ENCODE measurements at places on chromosomes 2 and 18.

GRCh38 chr2:145055651-145056050 is 535.7 kb upstream of the ZEB2 start:
- DNase-seq, result no peak

DNA sequence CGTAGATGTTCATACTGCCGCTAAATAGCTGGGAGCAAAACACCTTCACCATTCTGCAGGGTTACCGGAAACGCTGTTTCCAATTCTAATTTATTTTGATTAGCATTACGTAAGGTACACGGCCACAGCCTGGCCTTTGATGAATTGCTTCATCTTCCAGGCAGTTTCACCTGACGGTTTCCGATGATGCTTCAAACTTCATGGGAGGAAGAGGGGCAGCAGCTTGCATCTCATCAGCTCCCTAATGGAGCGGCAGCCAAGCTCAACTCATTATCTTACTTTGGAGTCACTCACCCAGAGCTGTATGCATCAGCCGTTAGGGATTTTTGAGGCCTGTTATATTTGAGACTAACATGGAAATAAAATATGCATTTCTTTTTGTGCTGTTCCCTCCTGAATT is 54.8 kb downstream of the TMEM18 start:
- no peak for DNase-seq

- DNase-seq, result no peak
Measured at GRCh38 chr2:190150413-190150812, 87.9 kb upstream of the MSTN start.

- no peak for DNase-seq
Measured at GRCh38 chr2:226548732-226549131, 250.9 kb downstream of the IRS1 start.

GRCh38 chr2:60565472-60565871 is 12.0 kb upstream of the BCL11A start:
- no peak for DNase-seq

GRCh38 chr2:240344904-240345303 is 90.6 kb upstream of the GPC1 start:
- DNase-seq, result no peak

DNA sequence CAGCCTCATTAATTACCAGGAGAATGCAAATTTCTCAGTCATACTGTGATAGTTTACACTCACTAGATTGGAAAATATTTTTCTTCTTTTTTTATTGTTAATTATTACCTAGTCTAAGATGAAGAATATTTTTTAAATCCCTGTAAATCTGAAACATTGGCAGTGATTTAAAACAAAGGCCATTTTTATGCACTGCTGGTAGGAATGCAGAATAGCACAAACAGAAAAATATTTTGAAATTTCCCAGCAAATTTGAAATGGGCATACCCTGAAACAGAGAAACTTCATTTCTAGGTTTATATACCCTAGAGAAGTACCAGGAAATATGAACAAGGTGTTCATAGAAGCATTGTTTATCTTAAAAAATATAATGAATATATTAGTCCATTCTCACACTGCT is 31.0 kb downstream of the DYNAP start:
- no peak for DNase-seq

GRCh38 chr2:160289126-160289525 is 89.1 kb upstream of the ITGB6 start:
- no peak for DNase-seq

DNA sequence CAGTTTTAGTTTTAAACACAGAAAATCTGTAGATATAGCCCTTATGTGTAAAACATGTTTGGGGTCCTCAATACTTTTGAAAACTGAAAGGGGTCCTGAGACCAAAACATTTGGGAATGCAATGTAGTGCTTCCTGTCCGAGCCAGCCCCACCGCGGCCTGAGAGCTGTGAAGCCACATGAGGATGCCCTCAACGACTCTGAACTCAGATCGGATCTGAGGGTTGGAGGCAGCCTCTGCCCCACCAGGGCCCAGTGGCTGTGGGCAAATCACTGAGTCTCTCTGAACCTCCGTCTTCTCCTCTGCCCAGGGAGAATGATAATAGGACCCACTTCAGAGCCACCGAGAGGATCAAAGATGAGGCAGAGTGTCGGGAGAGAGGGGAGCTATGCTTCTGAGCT is 33.4 kb upstream of the HPCAL1 start:
- DNase-seq, result no peak

DNA sequence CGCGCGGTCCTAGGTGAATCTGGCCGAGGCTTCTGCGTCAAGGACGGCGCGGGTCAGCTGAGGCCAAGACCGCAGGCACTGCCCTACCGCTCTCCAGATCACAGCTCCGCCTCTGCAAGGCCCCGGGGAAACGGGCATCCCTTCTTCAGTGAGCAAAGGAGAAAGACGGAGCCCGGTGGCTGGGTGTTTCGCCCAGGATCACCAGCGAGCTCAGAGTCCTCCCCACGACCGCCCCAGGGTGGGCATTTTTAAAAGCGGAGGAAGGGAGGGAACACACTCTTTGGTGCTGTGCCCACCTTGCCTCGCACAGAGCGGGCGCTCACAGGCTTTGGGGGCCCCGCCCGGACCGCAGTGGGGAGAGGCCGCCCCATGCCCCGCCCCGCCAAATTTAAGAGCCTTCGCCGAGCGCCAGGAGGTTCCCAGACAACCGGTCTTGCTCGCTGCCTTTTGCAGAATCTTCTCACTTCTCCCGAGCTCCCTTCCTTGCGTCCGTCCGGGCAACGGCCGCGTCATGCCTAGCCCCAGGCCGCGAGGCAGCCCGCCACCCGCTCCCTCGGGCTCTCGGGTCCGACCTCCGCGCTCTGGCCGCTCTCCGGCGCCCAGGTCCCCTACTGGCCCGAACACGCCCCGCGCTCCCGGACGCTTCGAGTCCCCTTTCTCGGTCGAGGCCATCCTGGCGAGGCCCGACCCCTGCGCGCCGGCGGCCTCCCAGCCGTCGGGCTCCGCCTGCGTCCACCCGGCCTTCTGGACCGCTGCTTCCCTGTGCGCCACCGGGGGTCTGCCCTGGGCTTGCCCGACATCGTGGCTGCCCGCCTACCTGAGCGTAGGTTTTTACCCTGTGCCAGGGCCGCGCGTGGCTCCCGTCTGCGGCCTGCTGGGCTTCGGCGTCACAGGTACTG is at the start of gene NOTO:
NOTO (plus strand) TSS at position 419 of the 899 bp plus-strand sequence; CDS start at position 512, 93 bp downstream.
- DNase-seq, result no peak

DNA sequence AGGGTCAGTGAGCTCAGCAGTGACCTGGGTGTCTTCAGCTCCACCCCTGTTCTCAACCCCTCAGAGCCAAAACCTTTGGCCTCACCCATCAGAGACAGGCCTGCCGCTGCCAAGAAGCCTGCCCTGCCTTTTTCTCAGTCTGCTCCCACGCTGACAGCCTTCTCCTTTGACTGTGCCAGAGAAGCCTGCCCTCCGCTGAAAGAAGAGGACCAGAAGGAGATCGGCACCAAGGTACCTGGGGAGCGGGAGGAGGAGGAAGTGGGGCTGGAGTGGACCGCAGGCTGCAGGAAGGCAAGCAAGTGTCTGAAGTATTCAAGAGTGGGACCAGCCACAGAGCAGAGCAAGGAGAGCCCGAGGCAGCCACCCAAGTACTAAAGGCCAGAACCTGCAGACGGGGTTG is 33.2 kb downstream of the TOGARAM2 start:
- no peak for DNase-seq

DNA sequence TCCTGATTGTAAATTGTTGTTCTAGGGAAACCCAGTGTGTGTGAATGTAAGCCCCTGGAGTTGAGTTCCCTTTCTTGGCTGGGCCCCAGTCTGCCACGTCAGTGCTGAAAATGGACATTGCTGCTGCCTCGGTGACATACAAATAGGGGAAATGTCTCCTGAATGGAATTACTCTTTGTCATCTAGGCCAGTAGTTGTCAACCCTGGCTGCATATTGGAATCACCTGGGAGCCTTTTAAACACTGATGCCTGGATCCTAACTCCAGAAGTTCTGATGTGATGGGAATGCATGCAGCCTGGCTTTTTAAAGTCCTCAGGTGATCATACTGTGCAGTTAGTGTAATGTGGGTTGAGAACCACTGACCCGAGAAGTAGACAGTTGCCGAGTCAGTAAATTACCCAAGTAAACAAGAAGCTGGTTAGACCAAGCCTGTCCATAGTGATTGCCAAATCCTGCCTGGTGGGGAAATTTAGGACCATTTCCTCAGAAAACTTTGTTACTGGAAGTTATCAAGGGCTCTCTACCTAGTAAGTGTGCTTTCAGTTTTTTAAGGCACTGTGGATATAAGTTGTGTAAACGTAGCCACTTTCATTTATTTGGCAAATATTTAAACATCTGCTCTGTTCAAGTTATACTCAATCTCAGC is 27.6 kb upstream of the IL1R1 start:
- no peak for DNase-seq

- peak; percentile 68 for DNase-seq
Measured at GRCh38 chr2:226673314-226673723, 126.3 kb downstream of the IRS1 start.

DNA sequence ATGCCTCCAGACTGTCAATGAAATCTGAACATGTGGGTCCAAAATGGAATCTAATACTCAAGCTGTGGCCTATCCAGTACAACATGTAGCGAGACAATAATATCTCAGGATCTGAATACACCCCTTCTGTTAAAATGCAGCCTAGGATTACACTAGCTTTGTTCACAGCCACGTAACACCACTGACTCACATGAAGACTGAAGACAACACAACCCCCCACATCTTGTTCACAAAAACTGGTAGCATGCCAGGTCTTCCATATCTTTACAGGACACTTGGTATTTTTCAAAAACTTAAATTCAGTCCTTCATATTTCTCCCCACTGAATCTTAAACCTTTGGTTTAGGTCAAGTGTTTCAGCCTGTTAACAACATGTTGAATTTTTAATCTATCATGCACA is 84.2 kb downstream of the SLC8A1 start:
- DNase-seq, result peak; percentile 45

GRCh38 chr2:98731894-98732349 is 990 bp upstream of the MGAT4A start:
- no peak for DNase-seq

DNA sequence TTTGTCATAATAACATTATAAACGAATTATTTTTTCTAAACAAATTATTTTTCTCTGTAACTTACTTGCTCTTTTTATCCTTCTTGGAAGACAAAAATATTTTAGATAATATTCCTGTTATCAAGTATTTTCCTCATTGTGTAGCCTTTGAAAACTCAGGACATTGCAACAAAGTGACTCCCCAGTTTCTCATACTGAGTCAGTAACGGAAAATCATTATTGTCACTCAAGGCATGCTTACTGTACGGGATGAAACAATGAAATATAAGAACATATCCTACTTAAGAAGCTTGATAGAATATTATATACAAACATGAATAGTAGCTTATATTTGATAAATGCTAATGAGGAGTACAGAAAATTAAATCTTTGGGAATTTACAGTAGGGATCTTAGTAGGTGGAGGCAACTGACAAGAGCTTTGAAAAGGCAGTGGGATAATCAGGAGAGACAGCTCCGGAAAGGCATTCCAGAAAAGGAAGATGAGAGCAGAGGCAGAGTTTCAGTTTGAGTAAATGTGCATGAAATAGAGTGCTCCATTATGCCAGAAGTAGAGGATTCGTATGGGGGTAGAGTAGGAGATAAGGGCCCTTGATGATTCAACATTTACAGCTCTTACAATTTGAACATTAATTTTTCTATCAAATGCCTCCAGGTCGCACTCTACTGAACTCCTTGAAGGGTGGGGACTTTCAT is 14.0 kb upstream of the YES1 start:
- no peak for DNase-seq

DNA sequence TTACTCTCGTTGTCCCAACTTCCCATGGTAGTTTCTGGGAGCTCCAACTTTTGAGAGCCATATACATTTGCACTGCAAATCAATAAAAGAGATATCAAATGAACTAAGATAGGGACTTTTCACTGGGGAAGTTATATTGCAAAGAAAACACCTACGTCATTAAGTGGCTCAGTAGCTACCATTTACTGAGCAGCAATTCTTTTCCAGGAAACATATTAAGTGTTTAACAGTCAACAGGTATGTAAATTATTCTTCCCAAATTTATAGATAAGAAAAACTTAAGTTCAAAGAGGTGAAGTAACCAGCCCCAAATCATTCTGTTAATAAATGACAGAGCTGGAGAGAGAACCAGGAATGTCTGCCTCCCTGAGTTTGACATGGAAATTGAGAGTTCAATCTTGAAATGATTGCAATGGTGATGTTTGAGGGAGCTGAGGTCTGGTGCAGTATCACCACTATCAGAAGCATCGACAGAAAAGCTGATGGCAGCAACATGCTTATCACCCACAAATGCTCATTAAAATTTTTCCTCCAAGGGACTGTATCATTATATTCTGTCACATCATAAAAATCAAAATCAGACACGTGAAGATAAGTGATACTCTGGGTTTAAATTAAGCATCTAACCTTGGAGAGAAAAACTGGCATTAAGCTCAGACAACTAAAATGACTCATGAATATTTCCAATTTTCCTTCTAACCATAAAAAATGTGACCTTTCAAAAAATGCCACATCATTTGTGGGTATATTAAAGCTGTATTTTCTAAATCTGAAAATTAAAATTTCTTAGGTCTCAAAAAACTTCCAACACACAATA is 43.4 kb downstream of the GAREM1 start:
- DNase-seq, result no peak

GRCh38 chr18:26575865-26576217 is 27.5 kb upstream of the KCTD1 start:
- DNase-seq, result no peak

DNA sequence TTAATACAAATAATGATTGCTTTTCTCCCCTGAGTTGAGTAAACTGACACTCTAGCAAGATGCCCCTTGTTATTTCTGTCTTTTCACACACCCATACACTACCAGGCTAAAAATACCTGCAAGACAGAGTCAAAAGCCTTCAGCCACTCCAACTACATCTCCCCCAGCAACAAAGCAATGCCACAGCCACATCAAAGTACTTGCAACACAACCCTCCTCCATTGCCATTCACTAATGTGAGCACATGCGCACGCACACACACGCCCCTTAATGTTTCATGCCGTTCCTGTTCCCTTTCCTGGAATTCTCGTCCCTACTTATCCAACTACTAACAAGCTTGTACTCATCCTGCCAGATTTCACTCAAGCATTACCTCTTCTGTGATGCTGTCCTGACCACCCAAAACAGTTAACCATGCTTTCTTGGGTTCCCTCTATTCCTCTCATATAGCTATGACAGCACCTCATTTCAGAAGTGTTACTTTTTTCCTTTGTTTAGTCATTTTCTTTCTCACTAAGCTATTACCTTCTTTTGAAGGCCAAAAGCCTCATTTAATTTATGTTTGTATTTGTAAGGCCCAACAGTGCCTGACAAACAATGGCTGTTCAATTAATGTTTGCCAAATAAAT is 29.6 kb downstream of the SLC25A12 start:
- no peak for DNase-seq

DNA sequence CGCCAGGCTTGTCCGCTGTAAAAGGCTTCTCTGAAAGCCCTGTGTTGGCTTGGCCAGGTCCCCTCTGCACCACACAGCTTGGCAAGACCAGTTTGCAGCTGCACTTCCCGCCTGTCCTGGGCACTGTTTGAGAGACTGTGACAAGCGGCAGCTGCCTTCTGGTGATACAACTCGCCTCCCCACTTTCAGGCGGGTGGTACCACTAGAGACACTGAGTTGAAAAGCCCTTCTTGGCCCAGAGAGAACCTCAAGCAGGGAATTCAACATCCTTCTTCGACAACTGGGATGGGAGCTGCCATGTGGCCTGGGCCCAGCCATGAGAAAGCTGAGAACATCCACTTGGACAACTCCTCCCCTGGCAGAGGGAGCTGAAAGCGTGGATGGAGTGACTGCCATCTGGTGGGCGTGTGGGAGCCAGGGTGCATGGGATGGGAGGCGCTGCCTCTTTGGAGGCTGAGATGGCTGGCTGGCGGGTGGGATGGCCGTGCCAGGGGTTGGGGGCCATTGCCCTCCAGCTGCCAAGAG is 125.5 kb upstream of the REV1 start:
- no peak for DNase-seq
